Naive thymus-derived CD8-positive, alpha-beta T cell (primary cell): ENCODE measurements at places on chromosomes 13 and 19.

DNA sequence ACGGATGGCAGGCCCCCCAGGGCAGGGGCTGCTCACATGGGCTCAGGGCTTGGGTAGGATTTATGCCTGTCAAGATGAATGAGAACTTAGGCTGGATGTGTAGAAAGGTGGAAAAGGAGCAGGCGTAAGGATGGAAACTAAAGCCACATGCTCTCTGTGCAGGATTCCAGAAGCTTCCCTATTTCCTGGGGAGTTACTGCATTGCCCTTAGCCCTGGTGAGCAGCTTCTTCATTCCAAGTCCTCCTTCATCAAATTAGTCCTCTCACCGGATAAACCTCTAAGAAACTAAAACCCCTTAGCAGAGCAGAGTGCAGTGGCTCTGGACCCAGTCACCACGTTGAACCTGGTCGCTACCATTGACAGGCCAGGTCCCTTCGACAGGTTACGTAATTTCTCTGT, 7.4 kb downstream of the ATP12A start:
- no peak for DNase-seq

DNA sequence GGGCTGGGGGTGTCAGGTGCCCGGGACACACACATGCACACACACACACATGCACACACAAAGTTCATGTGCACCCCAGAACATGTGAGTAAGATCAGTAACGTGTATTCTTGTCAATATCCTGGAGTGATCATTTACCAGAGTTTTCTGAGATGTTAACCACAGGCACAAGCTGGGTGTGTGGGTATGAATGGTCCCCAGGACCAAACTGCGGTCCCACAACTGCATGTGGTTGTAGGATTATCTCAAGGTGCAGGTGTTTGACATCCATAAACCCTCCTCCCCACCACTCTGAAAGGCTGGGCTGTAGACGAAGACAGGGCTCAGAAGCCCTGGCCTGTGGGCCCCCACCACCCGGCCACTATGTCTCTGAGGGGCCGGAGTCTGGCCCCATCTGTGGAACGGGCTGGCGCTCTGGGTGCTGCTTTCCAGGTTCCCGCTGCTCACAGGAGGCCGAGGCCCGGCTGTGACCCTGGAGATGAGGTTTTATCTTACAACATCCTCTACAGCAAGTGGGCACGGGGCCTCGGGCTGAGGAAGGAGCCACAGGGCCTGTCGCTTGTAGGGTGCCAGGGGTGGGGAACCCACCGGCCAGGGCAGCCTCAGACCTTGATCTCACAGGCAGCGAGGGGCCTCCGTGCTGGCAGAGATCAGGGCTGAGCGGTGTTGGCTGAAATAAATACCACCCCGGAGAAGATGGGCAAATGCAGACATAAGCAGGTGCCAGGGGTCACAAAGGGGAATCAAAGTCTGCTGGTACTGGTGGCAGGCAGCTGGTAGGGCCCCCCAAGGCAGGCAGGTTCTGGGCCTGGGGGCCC, 4.3 kb downstream of the F2RL3 start:
- no peak for DNase-seq

DNA sequence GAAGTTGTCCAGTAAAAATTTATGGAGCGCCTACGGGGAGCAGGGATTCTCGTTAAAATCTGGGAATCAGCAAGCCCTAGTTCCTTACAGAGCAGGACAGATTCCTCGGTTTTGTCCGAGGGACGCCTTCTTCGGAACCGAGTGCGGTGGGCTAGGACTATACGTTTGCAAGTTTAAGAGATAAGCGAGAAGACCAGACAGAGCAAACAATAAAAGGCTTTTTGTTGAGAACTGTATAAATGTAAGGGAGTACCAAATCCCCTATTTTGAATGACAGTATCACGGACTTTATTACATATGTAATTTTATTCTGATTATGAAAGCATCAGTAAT, 971 bp upstream of the ANKRD10 start:
- DNase-seq = no peak

DNA sequence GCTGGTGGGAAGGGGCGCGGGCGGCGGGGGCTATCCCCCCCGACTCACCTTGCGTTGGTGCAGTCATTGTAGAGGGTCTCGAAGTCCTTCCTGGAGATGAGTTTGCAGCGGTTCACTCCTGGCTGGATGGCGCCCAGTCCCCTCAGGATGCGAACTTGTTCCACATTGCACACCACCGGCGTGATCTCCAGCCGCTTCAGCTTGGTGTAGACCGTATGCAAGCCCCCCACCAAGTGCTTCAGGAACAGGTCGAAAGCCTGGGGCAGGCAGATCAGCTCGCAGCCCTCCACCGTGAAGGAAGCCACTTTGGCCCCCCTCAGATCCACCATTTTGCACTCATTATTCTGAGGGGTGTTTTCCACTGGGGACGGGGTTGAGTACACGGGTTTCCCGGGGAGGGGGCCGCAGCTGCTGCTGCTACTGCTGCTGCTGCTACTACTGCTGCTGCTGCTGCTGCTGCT, 1.1 kb downstream of the DACH1 start:
- DNase-seq = no peak

DNA sequence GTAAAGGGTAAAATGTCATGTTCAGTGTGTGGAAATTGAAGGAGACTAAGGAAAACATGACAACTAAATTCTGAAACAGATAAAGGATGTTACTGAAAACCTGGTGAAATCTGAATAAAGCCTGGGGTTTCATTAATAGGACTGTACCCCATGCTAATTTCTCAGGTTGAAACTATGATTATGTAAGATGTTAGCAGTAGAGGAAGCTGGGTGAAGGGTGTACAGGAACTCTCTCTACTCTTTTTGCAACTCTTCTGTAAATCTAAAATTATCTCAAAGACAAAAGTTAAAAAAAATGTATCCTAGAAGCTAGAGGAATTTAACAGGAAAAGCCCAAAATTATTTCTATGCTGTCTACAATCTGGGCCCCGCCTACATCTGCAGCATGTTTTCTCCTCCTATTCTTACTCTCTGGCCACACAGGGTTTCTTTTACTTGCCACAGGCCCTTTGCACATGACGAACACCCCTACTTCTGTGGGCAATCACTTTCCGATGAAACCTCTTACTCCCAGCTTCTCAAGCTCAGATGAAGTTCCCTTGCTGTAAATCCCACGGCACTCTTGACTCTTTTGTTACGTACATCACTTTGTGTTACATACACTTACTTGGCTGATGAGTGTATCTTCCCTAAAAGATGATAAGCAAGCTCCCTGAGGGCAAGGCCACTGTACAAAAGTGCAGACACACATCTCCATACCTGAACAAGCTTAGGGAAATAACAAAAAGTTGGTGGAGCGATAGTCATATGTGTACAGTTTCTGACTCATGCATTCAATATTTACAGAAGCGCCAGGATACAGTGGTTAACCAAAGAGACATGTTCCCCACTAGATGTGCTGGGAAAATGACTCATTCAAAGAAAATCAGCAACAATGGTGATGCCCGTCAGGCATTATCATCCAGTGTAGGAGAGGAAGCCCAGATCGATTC, 32.6 kb downstream of the RUBCNL start:
- no peak for DNase-seq

GRCh38 chr13:104251931-104252330, 1185.7 kb upstream of the SLC10A2 start:
- DNase-seq = no peak

- no peak for DNase-seq
Observed at GRCh38 chr19:19477705-19478383, 37.5 kb downstream of the TSSK6 start.

GRCh38 chr13:112965573-112966115, 3.4 kb upstream of the MCF2L start:
- no peak for DNase-seq

- DNase-seq = peak; percentile 50
Observed at GRCh38 chr13:41457589-41458186, 338 bp downstream of the RGCC start.

DNA sequence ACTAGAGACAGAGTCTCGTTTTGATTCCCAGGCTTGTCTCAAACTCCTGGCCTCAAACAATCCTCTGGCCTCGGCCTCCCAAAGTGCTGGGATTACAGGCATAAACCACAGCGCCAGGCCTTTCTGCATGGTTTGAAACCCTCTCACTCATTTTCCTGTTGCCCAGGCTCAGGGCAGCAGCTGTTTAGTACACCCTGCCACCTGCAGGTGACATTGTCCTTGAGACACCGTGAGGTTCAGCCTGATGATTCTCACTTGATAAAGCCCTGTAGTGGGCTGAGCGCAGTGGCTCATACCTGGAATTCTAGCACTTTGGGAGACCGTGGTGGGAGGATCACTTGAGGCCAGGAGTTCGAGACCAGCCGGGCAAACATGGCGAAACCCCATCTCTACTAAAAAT, 12.5 kb downstream of the IL12RB1 start:
- no peak for DNase-seq

- peak; percentile 2 for DNase-seq
Observed at GRCh38 chr13:101706651-101707050, 254.2 kb downstream of the ITGBL1 start.

GRCh38 chr19:5134691-5135090, 165.8 kb downstream of the KDM4B start:
- no peak for DNase-seq

DNA sequence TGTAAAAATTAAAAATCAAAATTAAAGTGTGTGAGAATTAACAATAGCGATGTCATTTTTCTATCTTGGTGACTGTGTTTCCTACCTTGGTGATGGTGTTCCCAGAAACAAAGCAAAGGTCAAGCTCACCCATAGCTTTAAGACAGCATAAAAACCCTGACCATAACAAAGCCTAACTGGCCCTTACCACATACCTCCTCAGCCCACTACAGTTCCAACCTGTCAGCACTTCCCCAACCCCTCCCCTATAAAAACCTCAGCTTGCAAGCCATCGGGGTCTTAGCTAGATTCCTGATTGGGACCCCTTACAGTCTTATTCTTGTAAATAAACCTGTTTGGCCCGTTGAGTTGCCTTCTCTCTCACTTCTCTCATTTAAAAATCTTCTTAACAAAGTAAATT, 484.4 kb upstream of the PCDH20 start:
- DNase-seq = no peak

- no peak for DNase-seq
Observed at GRCh38 chr13:51636349-51636890, 52.2 kb downstream of the WDFY2 start.

DNA sequence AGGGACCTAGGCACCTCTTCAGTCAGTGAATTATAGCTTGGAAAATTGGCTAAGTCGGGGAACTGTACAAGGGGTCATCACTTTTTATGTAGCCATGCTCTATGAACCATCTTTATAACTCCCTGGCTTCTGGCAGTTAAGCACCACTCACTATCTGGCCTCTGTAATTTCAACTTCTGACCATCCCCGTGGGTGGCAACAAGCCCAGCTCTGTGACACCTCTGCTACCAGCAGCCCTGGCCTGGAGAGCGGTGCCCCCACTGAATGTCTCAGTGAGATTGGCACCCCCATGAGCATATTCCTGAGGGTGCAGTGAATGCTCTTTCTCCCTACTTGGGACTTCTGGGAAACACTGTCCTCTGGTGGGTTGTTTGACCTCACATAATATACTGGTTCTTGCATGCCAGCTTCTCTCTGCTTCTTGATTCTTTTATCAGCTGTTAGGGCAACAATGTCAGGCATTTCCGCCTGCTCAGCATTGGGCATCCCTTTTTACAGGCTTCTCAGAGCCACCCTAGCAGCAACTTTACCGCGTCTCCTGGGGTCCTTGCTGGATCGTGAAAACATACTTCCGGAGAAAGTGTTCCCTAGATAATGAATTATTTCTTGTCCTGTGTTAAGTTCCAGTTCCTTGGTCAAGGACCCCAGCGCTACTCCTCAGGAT, 10.4 kb downstream of the KL start:
- no peak for DNase-seq

DNA sequence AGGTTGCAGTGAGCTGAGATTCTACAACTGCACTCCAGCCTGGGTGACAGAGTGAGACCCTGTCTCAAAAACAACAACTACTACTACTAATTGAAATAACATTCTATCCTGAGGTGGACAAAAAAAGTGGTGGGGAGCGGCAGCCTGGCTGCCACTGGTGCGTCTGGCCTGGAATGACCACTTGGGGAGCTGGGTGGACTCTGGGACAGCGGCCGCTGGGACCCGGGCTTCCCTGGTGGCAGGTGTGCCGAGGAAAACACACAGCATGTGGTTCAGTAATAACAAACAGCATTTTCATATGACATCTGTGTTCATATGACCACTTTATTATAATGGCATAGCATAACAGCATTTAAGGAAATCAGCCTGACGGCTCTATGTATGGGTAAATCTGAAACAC, 33.9 kb downstream of the TFDP1 start:
- DNase-seq = no peak

DNA sequence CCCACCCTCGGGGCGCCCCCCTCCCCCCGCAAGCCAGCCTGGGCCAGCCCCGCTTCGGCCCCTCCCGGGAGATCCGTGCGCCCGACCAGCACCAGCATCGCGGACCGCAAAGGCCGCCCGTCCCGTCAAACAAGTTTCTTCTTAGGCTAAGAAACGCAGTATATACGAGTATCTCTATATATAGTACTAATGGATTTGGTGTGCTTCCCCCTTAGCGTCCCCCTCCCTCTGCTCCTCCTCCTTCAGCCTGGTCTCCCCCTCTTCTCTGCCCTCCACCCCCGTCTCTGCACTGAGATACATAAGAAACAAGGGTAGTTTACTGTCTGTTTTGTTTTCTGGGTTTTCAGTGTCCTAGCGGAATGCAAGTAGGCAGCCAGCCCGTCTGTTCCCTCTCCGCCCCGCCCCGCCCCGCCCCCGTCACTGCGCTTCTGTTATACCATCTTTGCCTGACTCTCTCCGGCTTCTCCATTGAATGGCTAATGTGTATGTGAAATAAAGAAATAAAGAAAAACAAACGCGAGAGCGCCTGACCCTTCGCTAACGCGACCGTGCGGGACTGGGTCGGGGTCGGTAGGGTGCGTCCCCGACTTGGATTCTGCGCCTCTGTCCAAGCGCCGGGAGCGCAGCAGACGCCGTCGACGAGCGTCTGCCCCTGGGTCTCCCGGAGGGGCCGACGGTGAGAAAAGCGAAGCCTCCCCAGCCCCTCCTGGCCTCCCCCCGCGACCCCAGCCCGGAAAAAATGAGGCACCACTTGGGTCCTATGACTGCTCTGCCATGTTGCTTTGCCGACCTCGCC, 4.2 kb downstream of the LYL1 start:
- peak; percentile 37 for DNase-seq

DNA sequence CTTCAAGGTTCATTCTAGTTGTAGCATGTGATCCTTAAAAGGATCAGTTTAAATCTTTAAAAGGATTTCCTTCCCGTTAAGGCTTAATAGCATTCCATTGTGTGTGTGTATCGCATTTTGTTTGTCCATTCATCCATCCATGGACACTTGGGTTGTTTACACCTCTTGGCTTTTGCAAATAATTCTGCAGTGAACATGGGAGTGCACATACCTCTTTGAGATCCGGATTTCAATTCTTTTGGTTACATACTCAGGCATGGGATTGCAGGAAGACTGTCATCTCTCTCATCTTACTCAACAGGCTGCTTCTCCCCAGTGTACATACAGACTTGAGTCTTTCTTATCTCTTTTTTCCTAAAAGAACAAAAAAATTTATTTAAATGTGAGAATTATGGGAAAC, 1.2 kb downstream of the RNF113B start:
- no peak for DNase-seq
